Stimulated activated CD8-positive, alpha-beta memory T cell treated with anti-CD3 and anti-CD28 coated beads, Interleukin-15, amount 100 ng/mL, for 24 hours (primary cell): ENCODE measurements at places on chromosomes 12 and 14.

DNA sequence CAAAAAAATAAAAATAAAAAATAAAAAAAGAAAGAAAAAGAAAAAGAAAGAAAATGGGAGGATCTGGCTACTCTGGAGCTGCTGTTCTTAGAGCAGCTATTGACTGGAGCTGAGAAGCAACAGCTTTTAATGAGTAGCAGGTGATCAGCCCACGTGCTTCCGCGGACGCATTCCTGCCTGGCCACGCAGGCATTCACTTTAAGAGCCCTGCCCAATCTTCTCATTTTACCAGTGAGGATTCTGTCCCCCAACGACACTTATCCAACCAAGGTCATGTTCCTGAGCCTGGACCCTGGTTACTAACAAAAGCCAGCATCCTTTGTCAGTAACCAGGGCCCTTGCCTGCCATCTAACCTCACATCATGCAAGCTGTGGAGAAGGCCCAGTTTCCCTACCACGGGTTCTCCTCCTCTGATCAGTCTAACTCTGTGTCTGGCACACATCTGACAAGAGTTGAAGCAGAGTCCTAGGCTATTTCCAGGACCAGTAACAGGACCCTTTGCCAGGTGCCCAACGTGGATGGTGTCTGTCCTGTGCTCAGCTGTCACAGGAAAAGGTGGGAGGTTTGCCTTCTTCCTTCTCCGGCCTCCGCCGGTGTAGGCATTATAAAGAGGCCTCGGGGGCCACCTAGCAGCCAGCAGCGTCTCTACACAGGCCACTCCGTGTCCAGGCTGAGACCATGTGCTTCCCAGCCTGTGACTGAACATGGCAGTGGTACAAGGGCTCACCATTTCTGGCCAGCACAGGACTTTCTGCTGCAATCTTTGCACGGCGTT is 60.9 kb upstream of the GPATCH2L start:
- no peak for DNase-seq

DNA sequence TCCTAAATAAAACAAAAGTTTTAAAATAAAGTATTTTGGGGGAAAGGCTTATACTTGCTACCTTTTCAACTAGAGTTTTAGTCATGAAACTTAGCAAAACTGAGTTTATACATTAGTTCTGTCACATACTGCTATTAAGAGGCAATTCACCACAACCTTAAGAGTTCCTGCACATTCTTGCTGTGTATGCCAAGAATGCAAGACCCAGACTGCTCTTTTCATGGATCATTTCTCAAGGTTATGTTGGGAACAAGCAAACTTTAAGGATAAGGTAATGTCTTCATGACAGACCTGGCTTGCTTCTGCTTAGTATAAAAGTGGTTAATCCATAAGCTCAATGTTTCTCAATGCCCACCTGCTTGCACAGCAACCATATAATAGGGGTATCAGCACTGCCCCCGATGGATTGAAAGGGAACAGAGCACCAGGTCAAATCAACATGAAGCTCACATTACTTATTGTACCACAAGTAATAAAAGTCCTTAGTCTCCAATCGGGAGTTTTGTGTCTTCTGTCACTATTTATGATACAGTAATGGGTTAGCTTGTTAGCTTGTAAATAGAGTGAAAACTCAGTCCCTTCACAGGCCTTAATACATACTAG is 67.6 kb downstream of the KIF21A start:
- DNase-seq = no peak

GRCh38 chr14:20811986-20812975 is 9.6 kb upstream of the RNASE1 start:
- DNase-seq = no peak

- no peak for DNase-seq
Observed at GRCh38 chr12:119283310-119283709, 51.2 kb upstream of the CCDC60 start.

DNA sequence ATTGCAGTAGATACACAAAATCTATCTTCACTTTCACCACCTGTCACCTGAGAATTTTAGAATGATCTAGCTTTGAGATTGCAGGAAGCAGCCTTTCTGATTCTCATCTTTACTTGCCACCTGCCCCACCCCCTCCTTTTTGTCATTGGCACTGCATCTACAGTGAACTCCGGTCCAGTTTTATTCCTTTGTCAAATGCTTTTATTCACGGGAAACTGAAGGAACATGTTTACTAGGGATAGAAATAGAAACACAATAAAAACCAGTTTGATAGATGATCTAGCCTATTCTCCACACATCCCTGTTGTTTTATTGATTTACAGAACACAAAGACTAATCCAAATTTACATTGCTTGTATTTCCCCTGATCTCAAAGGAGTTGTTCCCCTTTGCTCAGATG is 471.7 kb upstream of the STXBP6 start:
- DNase-seq = no peak

DNA sequence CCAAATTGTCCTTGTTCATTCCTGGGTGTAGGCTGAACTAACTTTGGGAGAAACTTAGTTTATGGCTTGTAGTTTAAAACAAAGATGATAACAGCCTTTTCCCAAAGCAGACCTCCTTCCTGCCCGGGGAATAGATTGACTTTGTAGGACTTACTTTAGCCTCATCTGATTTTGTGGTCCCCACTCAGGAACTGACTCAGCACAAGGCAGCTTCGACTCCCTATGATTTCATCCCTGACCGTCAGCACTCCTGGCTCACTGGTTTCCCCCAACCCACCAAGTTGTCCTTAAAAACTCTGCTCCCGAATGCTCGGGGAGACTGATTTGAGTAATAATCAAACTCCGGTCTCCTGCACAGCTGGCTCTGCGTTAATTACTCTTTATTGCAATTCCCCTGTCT is 40.1 kb upstream of the DDHD1 start:
- no peak for DNase-seq
